ENCODE measurements at places on chromosomes 3 and 15. TPM values are rescaled to one million over a fixed set of nuclear protein-coding genes. Genes with fewer than 3 reads are reported as not detected.

DNA sequence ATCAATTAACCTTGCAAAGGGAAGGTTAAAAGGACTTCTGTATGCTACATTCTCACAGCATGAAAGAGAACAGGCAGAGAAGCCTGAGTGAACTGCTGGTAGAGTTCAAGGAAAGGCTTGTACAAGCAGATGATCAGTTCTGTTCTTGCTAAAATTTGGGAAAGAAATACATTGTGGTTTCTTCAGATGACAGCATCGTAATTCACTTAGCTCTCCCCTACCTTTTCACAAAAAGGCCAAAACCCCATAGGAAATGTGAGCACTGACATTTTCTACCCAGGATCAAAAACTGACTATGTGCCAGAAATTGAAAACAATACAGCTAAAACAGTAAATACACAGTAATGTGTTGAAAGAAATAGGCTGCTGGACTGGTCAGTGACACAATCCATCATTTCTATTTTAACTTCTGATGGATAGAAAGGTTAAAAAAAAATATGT is 216.4 kb downstream of the DPH6 start:
- no peaks in the 10 kb centered on the region for H3K36me3 ChIP-seq
- DNase-seq, result no peak
- H3K27me3 ChIP-seq, result no peaks in the 10 kb centered on the region
- H3K4me1 ChIP-seq, result no peaks in the 10 kb centered on the region
- no peak overlapping the region for H3K4me3 ChIP-seq

- no peaks in the 10 kb centered on the region for H3K4me1 ChIP-seq
- no peaks in the 10 kb centered on the region for H3K27me3 ChIP-seq
- no peaks in the 10 kb centered on the region for H3K36me3 ChIP-seq
- no peak overlapping the region for H3K4me3 ChIP-seq
- DNase-seq, result no peak
Measured at GRCh38 chr3:144491333-144491732, 519.7 kb downstream of the DIPK2A start.

GRCh38 chr3:83140983-83141382 is 1379.5 kb upstream of the GBE1 start:
- no peak overlapping the region for H3K27ac ChIP-seq
- no peak for DNase-seq
- H3K4me3 ChIP-seq, result no peak overlapping the region
- no peaks in the 10 kb centered on the region for H3K36me3 ChIP-seq
- no peaks in the 10 kb centered on the region for H3K4me1 ChIP-seq

AP3B2 gene
- 0.35 TPM for polyA plus RNA-seq

Measured in naive thymus-derived CD4-positive, alpha-beta T cell (primary cell).